RCC 7860 (cell line): ENCODE measurements at places on chromosomes 16 and 17.

DNA sequence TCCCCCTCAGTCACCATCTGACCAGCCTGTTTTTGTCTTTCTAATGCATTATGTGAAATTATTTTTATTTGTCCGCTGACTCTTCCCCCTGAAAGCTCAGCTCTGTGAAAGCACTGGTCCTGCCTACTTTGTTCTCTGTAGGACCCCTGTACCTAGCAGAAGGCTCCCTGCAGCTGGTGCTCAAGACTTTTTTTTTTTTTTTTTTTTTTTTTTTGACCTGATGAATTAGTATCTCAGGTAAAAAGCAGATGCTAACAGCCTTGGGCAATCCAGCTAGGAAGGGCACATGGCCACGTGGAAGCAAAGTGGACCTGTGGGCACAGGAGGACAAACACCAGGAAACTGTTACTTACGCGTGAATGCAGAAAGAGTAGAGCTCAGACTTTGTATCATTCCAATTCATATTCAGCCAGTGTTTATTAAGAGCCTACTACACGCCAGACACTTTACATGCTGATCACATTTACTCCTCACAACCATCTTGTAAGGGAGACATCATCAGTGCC is 629 bp upstream of the UNC119 start:
- DNase-seq: no peak

DNA sequence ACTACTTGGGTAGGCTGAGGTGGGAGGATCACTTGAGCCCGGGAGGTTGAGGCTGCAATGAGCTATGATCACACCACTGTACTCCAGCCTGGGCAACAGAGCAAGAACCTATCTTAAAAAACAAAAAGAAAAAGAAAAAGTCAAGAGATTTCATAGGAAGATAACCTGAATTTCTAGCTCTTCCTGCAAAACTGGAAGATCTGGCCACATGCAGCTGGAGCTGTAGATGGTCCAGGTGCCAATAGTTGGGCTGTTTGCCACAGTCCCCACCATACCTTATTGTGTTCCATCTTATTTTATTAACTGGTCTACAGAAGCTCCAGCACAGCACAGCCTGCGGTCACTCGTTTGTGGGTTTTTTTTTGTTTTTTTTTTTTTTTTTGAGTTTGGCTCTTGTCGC is 15.0 kb downstream of the ATP2A1 start:
- DNase-seq: no peak

DNA sequence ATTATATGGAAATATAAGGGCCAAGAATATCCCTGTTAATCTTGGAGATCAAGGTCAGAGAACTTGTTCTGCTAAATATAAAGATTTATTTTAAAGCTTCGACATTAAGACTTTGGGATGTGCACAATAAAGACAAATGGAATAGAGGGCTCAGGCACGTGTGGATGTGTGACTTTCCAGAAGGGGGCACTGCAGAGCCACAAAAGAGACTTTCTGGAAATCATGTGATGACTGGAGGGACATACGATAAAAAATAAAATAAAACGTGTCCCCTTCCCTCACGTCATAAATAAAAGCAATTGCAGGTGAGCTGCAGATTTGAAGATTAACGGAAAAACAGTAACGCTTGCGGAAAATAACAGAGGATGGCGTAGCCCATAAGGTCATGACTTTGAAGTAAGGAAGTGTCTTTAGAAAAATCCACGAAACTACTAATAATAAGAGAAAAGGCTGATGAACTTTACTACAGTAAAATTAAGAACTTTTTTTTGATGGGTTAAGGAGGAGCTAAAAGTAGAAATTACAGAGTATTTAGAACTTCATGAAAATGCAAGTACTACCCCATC is 9.4 kb upstream of the ENGASE start:
- no peak for DNase-seq

GRCh38 chr16:78258375-78259065 is 159.1 kb downstream of the WWOX start:
- no peak for DNase-seq

DNA sequence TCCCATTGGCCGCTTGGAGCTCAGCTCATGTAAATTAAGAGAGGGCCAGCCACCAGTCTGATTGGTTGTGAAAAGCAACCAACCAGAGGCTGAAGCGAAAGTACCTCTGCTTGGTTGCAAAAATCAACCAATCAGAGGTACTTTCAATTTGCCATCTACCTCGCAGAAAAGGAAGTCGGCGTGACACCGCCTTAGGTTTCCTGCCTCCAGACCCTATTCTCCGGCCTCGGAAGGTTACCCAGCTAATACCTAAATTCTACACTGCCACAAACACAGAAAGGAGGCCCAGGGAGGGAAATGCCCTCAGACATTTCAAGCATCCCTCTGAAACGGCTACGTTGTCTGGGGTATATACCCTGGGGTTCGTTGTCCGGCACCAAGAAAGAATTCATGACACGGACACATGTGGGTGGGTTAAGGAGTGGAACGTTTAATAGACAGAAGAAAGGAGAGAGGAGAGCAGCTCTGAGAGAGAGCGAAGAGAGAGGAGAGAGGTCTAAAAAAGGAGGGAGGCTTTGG is 481.3 kb downstream of the TMEM114 start:
- no peak for DNase-seq

GRCh38 chr16:28879261-28879840 is 1.1 kb downstream of the ATP2A1 start:
- DNase-seq: no peak

DNA sequence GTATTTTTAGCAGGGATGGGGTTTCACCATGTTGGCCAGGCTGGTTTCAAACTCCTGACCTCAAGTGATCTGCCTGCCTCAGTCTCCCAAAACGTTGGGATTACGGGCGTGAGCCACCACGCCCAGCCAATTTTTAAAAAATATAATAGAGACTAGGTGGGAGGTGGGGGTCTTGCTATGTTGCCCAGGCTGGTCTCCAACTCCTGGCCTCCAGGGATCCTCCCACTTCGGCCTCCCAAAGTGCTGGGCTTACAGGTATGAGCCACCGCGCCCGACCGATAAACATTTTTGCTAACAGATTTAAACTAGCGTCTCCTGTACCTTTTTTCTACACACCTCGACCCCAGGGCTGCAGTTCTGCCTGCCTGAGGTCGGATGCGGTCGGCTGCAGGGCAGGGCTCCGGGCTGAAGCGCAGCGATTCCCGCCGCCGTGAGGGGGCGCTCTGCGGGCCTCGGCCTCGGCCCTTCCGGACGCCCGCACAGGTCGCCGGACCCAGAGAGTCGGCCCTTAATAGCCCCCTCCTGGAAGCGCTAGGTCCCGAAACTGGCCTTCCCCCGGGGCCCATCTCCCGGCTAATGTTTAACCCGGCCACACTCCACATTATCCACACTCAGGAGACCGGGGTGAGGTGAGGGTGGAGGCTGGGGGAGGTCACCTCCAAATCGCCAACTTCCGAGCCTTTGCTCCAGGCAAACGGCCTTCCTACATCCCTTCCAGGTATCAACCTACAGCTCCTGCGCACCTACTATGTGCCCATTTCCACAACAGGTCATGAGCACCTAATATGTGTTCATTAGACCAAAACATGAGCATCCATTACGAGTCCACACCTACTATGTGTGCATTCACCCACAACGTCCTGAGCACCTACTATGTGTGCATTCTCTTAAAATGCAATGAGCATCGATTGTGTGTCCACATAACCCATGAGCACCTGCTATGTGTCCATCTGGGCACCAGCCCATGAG is 2.0 kb upstream of the GLIS2 start:
- DNase-seq: peak; percentile 78

DNA sequence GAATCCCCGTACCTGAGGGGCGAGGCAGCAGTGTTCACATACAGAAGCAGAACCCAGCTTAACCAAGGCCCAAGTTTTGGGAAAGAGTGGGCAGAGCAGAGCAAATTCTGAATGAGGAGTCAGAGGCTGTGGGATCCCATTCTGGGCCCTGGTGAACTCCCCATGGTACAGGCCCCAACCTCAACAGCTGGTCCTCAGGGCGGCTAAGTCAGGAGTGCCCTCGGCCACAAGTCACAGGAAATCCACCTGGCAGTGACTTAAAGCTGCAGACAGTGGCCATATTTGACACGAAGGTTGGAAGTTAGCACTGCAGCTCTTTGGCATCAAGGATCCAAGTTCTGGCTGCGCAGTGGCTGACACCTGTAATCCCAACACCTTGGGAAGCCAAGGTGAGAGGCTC is 237.1 kb downstream of the PARN start:
- no peak for DNase-seq

- peak; percentile 95 for DNase-seq
These were observed 70.4 kb upstream of the SMURF2 start for GRCh38 chr17:64732336-64733006.

- DNase-seq: no peak
These were observed 607.5 kb downstream of the TOX3 start for GRCh38 chr16:51939378-51939871.

DNA sequence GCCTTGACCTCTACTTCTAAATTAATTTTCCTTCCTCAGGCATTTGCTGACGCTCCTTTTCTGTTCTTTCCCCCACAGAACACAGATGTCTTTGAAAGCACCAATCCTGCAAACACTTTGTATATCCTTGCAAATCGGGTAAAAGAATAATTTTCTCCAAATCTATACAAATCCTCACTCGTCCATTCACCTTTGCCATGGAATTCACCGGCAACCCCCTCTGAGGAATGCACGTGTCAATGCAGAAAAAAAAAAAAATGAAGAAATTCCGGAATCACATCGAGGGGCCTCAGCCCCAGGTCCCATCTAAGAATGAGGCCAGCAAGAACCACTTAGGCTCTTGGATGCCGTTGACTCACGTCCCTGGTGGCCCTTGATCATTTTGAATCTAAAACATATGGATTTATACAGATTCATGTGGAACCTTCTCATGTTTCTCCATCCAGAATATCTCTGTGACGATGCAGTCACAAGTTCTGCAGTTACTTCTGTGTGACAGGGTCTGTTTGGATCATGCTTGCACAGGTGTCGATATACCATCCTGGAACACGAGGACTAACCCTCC is 136.9 kb downstream of the RBFOX3 start:
- no peak for DNase-seq

- no peak for DNase-seq
These were observed 39.1 kb downstream of the HOXB1 start for GRCh38 chr17:48491527-48492273.

DNA sequence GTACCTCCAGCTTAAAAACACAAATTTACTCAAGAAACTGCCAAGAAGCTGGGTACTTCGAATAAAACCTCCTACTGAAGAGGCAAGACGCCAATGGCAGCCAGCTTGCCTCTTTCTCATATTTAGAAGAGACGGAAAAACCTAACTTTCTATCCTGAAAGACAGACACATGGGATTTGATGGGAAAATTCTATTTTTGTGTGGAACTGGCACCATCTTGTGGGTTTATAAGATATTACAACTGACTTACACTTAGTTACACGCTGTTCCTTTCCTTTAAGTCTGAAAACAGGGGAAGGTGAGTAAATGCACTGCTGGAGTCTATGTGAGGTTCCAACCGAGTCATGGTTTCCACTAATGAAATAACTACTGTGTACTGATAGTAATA is 10.3 kb downstream of the ZNF18 start:
- DNase-seq: peak; percentile 33

DNA sequence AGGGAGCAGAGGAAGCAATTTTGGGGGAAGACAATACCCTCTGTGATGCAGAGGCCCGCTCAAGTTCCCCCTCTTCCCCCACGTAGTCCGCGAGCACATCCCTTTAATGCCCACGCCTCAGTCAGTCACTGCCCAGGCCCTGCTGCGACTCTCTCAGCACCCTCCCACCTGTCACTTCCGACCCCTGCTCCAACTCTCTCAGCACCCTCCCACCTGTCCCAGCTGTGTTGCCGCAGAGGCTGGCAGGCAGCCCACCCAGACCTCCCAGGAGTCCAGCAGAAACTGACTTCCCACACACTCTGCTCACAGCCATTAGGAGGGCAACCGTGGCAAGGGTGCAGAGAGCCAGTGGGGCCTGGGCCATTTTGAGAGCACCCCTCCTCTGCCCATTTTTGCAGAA is 92.7 kb downstream of the WSCD1 start:
- no peak for DNase-seq

DNA sequence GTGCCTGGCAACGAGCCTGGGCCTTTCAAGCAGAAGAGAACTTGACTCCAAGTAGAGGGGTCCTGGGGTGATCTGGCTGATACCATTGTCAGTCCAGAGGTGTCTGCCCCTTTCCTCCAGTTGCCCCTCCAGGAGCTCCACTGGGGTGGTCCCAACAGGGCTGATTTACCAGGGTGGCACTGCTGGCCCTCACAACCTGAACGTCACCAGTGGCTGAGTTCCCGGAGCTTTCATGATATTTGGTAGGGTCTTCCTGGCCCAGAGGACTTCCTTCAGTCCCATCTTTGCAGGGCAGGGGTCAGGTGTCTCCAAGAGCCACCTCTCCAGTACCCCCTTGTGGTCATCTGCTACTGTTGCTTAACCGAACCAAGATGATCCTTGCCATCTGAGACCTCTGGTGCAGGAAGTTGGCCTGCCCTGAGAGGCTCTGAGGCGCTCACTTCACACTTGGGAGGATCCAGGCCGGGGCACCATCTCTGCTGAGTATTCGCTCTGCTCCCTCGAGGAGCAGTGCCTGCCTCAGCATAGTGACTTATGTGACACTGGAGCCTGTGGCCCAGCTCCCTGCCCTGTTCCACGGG is 3.5 kb downstream of the LIMD2 start:
- DNase-seq: peak; percentile 21

DNA sequence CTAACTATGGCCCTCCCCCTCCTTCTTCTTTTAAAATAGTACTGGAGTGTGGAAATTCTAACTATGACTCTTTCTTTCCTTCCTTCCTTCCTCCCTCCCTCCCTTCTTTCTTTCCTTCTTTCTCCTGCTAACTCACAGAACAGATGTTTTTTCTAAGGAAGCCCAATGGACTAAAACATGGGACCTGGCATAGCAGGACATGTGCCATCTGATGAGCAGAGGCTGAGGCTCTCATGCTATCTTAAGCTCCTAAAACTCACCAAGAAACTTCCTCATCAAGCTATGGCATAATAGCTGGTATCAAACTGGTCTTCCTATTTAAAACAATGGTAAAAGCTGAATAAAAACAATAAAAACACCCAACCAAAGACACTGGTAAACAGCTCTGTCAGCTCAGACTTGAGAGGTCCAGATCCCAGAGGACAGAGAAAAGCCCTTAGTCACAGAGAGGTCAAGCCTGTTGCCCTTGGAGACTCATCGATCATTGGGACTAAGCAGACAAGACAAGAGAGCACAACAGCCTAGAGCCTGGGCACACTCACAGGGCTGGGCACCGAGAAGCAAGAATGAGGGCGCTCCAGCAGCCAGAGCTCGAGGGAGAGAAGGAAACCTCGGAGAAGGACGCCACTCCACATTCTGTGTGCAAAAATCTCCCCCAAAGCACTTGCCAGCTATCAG is 27.6 kb downstream of the SLC38A10 start:
- DNase-seq: no peak

GRCh38 chr17:70080541-70081347 is 5.7 kb downstream of the KCNJ16 start:
- DNase-seq: no peak

GRCh38 chr17:80082403-80083135 is 18.8 kb upstream of the GAA start:
- peak; percentile 63 for DNase-seq

- DNase-seq: no peak
These were observed 21.3 kb downstream of the SCNN1B start for GRCh38 chr16:23323224-23324030.

GRCh38 chr16:67663151-67663876 is 2.6 kb downstream of the PARD6A start:
- no peak for DNase-seq

GRCh38 chr17:77392376-77393273 is 251.9 kb downstream of the SEC14L1 start:
- DNase-seq: peak; percentile 74
